Stimulated activated CD4-positive, alpha-beta T cell treated with anti-CD3 and anti-CD28 coated beads, TNF-alpha, amount 100 ng/mL, for 48 hours (primary cell): ENCODE measurements at places on chromosomes 16 and 17.

DNA sequence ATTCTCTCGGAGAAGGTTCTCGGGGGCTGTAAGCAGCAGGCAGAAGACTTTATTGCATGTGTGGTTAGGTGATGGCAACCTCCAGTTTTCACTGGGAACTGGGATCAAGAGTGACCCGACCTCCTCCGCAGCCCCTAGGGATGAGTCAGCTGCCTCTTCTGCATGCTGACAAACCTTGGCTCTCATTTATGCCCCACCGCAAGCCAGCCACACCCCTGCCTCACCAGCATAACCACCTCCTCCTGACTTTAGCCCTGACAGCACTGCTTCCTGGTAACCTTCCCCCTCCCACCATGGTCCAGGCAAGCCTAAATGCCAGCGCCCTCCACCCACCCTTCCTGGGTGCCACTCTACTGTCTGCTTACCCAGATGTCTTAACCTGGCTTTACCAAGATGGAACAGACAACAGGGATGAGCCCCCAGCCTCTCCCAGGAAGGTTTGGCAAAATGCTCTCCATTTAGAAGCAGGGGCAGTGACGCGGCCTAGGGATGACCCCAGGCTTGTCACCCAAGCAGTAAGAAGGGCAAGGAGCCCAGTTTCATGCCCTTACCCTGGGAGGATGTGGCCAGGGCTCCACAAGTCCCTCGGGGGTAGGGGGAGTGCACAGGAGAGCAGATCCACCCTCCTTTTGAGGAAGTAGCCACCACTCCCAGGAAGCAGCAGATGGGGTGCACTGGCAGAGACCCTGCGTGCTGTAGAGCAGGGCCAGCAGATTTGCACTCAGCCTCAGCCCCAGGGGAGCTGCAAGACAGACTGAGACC lies 73.5 kb downstream of the GOSR1 start:
- no peak for DNase-seq

DNA sequence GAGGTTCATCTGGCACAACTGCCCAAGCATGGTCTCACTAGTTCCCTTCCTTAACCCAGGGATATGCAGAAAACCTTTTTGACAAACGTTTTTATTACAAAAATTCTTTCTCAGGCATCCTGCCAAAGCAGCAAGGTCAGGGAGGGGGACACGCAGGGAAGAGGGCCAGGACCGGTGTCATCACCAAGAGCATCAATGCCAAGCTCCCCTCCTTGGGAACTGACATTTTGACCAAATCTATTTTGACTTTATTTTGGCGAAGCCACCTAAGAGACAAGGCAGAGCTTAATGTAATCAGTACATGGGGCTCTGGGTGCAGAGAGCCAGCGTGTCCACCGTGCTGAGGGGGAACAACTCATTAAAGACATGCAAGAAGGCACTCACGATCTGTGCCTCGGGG lies 265.2 kb downstream of the CBLN1 start:
- DNase-seq = no peak

GRCh38 chr16:49701789-49702494 lies 154.0 kb downstream of the ZNF423 start:
- no peak for DNase-seq

GRCh38 chr16:80695020-80695419 lies 109.4 kb downstream of the CDYL2 start:
- DNase-seq = no peak

DNA sequence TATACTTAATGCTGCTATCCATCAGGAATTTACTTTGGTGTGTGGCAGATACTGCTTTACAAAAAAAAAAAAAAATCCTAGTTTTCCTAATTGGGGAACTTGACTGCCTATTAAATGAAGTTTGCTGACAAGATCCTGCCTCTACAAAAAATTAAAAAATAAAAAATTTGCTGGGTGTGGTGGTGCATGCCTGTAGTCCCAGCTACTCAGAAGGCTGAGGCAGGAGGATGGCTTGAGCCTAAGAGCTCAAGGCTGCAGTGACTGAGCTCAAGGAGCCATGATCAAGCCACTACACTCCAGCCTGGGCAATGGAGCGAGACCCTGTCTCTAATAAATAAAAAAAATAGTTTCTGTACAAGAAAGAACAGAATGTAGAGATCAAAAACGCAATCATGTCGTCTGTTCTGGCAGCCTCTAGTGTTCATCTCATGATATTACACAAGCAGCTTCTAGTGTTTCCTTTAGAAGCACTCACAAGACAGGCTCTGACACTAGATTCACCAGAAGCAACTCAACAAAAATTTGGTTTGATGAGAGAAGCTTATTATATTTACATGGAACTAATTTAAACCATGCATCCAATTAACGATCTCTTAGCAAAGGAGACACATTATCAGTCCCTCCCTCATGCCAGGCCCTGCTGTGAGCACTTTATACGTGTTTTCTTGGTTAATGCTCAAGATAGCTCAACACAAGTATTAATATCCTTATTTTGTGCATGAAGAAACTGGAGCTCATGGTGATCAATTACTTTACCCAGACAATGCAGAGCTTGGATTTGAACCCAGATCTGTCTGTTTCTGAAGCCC lies 6.8 kb upstream of the KRTAP17-1 start:
- no peak for DNase-seq

- DNase-seq = no peak
These were observed 16.3 kb upstream of the BCAR1 start for GRCh38 chr16:75267631-75268264.
